ENCODE measurements at places on chromosomes 12 and 14.
A peak's percentile ranks its signal among the peaks of the same experiment; 100 is the strongest.

DNA sequence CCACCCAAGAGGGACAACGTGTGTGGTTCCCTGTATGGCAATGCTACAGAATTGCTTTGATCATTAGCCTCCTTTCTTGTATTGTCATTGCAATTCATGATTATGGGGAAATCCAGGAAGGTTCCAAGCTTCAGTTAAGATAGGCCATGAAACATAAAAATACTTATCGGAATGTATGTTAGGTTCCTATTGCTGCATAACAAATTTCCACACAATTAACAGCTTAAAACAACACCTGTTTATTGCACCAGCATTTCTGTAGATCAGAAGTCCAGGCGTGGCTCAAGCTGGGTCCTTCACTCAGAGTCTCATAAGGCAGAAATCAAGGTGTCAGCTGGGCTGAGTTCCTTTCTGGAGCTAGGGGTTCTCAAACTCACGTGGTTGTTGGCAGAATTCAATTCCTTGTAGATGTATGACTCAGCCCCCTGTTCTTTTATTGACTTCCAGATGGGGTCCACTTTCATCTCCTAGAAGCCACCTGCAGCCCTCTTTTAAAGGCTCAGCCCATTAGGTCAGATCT, 365.6 kb upstream of the TMPO start:
- DNase-seq, result no peak

DNA sequence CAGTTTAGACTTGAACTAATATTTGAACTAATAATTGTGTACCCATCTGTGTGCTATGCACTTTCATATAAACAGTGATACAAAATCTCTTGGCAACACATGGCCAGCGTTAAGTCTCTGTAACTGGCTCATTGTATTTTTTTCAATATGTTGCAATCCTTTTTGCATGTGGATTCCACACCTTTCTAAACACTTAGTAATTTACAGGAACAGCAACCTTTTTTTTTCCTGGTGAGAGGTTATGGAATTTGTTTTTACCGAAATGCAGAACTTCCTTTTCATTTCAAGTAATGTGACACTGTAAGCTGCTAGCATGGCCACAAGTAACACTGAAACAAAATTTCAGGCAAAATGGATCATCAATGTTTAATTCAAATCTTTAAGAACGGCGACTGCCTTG, 45.4 kb upstream of the EPS8 start:
- no peak for DNase-seq

DNA sequence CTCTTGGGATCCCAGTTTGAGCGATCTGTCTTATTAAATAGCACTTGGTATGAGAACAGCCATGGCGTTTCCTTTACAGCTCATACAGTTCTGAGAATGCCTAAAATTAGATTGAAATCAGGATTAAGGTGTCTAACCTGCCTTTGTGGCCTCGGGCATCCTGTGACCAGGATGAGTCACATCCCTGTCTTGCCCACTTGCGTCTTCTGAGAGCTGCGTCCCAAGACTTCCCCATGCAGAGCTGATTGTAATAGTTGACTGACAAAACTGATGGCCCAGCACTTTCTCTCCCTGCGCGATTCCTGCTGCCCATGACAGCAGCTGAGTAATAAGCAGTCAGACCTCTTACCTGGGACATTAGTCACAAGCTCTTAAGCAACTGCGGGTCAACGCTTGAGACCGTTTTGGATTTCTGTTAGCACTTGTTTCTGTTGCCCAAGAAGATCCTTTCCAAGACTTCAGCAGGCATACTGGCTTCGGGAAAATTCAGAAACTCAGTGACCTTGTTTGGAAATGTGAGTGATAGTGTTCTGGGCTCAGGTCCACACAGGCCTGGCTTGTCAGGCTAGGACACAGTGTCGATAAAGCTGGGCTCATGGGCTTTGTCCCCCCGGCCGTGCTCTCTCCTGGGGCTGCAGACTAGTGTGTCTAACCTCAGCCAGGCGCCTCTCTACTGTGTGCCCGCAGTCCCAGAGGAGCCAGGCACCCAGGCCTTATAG, 169.9 kb upstream of the HIF1A start:
- DNase-seq, result peak; percentile 71

- DNase-seq, result no peak
These were observed 422.3 kb upstream of the DCN start for GRCh38 chr12:91604897-91605296.

GRCh38 chr12:92012691-92013090, 133.0 kb downstream of the BTG1 start:
- no peak for DNase-seq

DNA sequence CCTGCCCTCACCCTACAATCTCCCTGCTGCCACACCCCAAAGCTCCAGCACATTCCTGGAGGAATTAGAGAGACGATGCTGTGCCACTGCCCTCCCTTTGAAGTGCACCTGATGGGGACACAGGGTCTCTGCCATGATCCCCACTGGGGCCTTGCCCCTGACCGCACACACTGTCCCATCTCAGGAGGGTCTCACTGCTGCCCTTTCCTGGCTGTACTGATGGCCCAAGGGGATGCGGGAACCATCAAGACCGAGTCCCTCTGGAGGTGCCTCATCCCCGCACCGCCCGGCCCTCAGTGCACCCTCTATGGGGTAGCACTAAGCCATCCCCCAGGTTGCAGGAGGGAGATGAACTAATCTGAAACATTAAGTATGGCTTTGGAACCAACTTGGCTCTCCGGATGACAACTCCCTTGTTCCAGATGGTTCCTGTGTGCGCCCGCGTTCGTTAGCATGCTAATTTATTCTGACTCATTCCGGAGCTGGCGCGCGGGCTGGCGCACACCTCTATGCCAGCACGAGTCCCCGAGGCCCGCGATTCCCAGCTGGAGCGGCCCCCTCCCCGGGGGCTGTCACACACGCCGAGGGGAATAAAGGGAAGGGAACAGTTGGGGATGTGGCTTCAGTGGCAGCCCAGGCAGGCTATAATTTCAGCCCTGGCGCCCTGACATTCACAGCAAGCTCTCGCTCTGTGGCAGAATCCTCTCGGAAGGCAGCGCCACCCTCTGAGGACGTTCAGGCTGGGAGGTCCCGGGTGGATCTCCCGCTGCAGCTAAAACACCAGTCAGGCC, 34.2 kb upstream of the C14orf180 start:
- no peak for DNase-seq
